ENCODE measurements at places on chromosomes 3 and 15. TPM values are rescaled to one million over a fixed set of nuclear protein-coding genes. Genes with fewer than 3 reads are reported as not detected.

DNA sequence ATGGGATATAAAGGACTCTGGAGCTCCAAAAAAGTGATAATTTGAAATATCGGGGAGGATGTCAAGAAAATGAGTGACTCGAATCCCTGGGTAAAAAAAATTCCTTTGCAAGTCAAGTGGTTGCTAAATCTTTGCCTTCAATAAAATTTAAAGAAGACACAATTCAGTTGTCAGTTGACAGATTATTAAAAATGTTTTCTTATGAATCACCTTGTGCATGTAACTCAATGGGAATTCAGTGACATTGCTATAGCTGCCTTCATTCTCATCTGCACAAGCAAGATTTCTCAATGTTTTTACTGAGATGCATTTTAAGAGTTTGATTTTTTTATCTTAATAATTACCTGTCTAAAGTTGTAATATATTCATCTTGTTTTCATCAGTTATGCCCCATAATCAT lies 264.0 kb upstream of the IL12A start:
- DNase-seq = no peak
- no peak overlapping the region for H3K27ac ChIP-seq
- H3K4me3 ChIP-seq = no peak overlapping the region
- no peaks in the 10 kb centered on the region for H3K27me3 ChIP-seq
- no peaks in the 10 kb centered on the region for H3K36me3 ChIP-seq

DNA sequence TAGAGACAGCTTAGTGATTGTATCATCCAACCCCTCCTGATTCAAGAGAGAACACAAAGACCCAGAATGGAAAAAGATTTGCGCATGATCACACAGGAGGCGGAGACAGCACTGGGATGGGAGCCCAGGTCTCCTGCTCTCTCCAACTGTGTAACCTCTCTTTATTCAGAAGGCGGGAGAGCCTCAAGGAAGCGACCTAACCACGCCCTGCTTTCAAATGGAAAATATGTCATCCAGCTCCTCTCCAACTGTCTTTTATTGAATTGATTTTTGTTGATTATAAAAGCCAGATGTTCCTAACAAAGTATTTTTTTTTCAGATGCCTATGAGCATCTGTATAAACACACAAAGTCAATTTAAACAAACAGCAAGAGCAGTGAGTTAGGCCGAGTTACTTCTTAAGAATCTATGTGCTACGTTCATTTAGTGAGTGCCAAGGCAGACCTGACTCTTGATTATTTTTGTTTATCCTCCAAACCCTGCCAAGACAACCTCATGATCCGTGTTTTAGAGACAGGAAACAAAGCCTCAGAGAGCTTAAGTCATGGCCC lies 74.5 kb downstream of the BFSP2 start:
- H3K4me1 ChIP-seq = no peaks in the 10 kb centered on the region
- no peak overlapping the region for H3K4me3 ChIP-seq
- no peak overlapping the region for H3K27ac ChIP-seq
- no peaks in the 10 kb centered on the region for H3K36me3 ChIP-seq
- no peaks in the 10 kb centered on the region for H3K27me3 ChIP-seq
- no peak for DNase-seq

The BCHE gene
- total RNA-seq = 1.9 TPM

The GABRR3 gene
- not detected for total RNA-seq

The TMEM212 gene
- not detected for total RNA-seq

The GABRA5 gene
- not detected for total RNA-seq

The CCDC13 gene
- total RNA-seq = 1.3 TPM

DNA sequence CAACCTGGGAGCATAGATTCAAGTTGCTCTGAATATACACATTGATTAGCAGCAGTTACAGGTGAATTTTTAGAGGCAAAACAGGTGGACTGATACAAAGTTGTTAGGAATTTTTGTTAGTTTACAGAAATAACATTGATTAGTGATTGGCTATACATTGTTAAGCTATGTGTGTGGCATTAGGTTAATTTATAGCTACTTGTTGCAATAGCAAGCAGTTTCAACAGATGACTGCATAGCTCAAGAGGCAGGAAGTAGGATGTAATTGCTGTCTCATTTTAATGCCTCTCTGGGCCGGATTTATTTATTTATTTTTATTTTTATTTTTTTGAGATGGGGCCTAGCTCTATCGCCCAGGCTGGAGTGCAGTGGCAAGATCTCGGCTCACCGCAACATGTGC lies 99.7 kb downstream of the TCF12 start:
- H3K36me3 ChIP-seq = no peaks in the 10 kb centered on the region
- no peak overlapping the region for H3K27ac ChIP-seq
- no peaks in the 10 kb centered on the region for H3K27me3 ChIP-seq
- H3K4me3 ChIP-seq = no peak overlapping the region
- peaks cover 2% of the 10 kb centered on the region for H3K4me1 ChIP-seq
- no peak for DNase-seq

The TXNRD3 gene
- total RNA-seq = 13.7 TPM

DNA sequence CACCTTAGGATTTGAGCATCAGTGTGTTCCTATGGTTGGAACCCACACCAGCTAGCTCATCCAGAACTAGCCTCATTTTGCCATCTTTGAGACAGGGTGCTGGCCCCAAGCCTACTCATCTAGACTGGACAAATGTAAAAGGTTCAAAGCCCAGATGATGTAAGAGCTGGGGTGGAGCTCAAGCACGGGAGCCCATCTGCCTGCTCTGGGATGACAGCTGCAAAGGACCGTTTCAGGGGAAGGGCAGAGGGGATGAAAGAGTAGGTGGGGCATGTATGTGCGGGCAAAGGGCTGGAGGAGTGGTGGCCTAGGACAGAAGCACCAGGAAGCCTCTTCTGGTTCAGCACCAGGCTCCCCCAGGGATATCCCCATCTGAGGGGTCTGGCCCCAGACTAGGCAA lies 15.8 kb downstream of the CLK3 start:
- H3K4me3 ChIP-seq = no peak overlapping the region
- peaks cover 9% of the 10 kb centered on the region for H3K36me3 ChIP-seq
- no peaks in the 10 kb centered on the region for H3K4me1 ChIP-seq
- no peaks in the 10 kb centered on the region for H3K27me3 ChIP-seq
- no peak overlapping the region for H3K27ac ChIP-seq
- DNase-seq = no peak

The PRRT3 gene
- total RNA-seq = 1.7 TPM

DNA sequence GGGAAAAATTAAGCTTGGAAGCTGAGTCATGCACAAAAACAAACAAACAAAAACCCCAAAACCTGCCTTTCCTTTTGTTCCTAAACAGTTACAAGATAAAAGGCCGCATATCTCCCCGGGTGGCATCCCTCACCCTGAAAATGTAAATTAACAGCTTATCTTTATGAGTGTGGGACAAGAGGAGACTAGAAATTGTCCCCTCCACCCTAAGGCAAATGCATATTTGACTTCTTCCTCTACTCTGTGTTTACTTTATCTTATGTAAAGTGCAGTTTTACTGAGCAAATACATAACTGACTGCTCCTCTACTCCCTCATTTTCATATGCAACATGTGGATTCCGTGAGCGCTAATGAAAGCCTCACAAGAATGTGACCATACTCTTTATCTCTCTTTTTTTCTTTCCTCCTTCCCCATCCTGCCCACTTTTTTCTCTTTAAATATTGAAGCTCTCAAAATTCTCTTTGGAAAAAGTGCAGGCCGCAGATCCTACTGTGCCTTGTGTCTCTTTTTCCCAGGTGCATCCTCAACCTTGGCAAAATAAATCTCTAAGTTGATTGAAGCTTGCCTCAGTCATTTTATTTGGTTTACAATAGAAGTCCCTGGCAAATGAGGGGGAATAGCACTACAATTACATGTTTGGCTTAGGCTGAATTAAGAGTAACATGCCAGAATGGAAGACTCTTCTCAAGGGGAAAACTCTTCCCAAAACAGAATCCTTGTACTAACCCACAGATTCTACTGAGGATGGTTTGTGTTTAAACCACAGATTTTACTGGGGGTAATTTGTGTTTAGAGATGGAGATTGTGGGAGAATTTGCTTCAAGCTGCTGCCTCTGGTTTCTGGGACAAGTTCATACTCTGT lies 72.7 kb upstream of the WDR72 start:
- H3K27ac ChIP-seq = no peak overlapping the region
- no peaks in the 10 kb centered on the region for H3K36me3 ChIP-seq
- no peak overlapping the region for H3K4me3 ChIP-seq
- H3K4me1 ChIP-seq = peaks cover 7% of the 10 kb centered on the region

DNA sequence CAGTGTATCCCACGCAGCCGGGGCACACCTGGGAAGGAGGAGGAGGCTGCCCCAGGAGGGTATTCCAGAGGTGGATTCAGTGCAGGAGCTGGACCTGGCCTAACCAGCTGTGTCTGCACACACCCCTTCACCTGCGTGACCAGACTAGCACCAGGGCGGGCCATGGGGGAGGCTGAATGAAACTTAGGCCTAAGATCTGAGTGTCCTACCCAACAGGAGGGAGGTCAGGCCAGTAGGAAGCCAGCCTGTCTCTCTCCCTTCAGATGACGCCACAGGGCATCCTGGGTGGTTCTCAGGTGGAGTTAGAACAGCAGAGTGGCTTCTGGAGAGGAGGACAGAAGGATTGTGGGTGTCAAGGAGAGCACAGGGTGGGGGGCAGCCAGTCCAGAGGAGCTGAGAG lies 3.4 kb upstream of the SEMA3F start:
- H3K36me3 ChIP-seq = no peaks in the 10 kb centered on the region
- no peaks in the 10 kb centered on the region for H3K27me3 ChIP-seq
- no peaks in the 10 kb centered on the region for H3K4me1 ChIP-seq
- no peak overlapping the region for H3K27ac ChIP-seq

- no peak overlapping the region for H3K27ac ChIP-seq
- no peaks in the 10 kb centered on the region for H3K4me1 ChIP-seq
- H3K4me3 ChIP-seq = no peak overlapping the region
- no peaks in the 10 kb centered on the region for H3K36me3 ChIP-seq
- peak; percentile 41 for DNase-seq
- no peaks in the 10 kb centered on the region for H3K27me3 ChIP-seq
These were observed 151.1 kb downstream of the NUP210 start for GRCh38 chr3:13268961-13269441.

The NOX5 gene
- 0.19 TPM for total RNA-seq

GRCh38 chr15:39976291-39977274 lies 42.7 kb downstream of the EIF2AK4 start:
- H3K27ac ChIP-seq = no peak overlapping the region
- H3K4me3 ChIP-seq = peak overlapping the region; percentile 15
- peak; percentile 62 for DNase-seq
- H3K36me3 ChIP-seq = peaks cover 2% of the 10 kb centered on the region
- H3K4me1 ChIP-seq = no peaks in the 10 kb centered on the region

DNA sequence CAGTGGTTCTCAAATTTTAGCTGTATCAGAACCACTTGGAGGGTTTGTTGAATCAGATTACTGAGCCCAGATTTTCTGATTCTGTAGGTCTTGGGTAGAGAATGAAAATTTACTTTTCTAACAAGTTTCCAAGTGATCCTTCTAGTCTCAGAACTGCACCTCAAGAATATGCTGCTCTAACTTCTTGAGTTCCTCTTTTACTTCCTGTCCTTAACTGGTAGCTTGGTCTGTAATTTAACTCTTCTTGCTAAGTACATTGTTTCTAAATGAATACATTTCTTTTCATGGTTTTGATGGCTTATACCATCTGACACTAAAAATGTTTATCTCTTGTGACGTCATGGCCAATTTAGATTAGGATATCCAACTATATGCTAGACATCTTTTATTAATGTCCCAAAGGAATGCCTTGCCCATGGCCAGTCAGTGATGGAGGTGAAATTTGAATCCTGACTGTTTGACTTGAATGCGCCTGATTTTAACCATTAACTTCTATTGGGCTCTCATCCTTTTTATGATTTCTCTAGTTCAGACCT lies 262.6 kb upstream of the NAALADL2 start:
- no peaks in the 10 kb centered on the region for H3K27me3 ChIP-seq
- H3K4me3 ChIP-seq = no peak overlapping the region
- DNase-seq = no peak

GRCh38 chr15:33021806-33022389 lies 172.6 kb downstream of the FMN1 start:
- H3K36me3 ChIP-seq = no peaks in the 10 kb centered on the region
- no peak for DNase-seq
- no peaks in the 10 kb centered on the region for H3K4me1 ChIP-seq
- H3K4me3 ChIP-seq = no peak overlapping the region
- H3K27me3 ChIP-seq = no peaks in the 10 kb centered on the region

- no peak overlapping the region for H3K4me3 ChIP-seq
These were observed 7.7 kb downstream of the TNK2 start for GRCh38 chr3:195900436-195901355.

The CCK gene
- not detected for total RNA-seq

The WDR82 gene
- total RNA-seq = 58.1 TPM

The SPATA12 gene
- not detected for total RNA-seq

DNA sequence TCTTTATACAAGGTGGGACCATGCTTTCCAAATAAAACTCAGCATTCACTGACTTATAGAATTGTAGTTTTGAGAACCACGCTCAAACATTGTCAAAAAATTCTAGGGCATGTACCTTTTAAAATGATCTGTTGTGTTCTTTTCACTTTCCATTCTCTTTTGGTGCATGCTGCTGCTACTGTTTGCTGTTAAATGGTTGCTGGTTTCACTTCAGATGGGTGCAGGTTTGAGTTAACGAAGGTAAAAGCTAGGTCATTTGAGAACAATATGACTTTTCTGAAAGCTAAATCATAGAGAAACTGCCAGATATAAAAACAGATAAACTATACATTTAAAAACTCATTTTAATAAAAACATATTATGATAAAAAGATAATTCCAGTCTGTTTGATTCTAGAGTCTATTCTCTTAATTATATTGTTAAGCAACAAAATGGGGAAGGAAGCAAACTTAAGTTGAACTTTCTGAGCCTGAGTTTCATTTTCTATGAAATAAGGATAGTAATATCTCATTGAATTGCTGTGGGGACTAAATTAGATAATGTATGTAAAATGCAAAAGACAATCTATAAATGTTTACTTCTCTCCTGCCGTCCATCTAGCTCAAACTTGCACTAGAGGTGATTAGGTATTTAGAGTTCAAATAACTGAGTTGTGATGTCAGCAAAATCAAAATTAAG lies 82.4 kb downstream of the OXSM start:
- H3K36me3 ChIP-seq = no peaks in the 10 kb centered on the region
- H3K27me3 ChIP-seq = no peaks in the 10 kb centered on the region
- no peak for DNase-seq
- no peak overlapping the region for H3K27ac ChIP-seq
- no peaks in the 10 kb centered on the region for H3K4me1 ChIP-seq

The CCRL2 gene
- 5.1 TPM for total RNA-seq

The DUOXA2 gene
- total RNA-seq = not detected

DNA sequence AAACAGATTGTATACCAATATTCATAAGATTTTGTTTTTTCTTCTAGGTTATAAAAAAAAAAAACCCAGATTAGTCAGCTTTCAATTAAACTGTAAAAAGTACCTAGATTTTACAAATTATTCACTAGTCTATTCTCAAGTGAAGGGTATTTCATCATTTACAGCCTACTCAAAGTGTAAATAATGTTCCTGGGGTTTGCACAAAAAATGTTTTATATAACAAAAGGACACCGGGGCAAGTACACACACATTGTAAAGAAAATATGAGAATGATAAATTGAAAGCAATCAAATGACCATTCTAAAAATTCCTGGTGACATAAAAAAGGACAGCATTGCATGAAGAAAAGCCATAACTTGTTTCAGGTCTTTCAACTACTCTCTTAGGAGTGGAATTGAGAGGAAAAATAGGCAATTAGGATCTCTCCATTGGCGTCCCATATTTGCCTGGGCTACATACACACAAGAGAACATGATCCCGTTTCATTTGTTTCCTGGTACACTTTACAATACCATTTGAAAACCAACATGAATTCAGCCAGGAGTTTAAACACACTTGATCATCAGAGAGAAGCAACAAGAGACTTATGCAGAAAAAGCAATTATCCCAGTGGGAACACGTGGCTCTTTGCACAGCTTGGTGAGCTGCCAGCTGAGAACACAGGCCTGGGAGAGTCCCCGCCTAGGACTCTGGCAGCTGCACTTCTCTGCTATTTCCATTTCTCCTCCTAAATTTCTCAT lies 1039.2 kb downstream of the ROBO1 start:
- DNase-seq = peak; percentile 57
- no peaks in the 10 kb centered on the region for H3K36me3 ChIP-seq
- H3K27me3 ChIP-seq = no peaks in the 10 kb centered on the region
- H3K4me1 ChIP-seq = peaks cover 4% of the 10 kb centered on the region
- no peak overlapping the region for H3K27ac ChIP-seq

All from aorta (tissue), 5 donors.